ENCODE measurements at places on chromosomes 3 and 15. TPM values are rescaled to one million over a fixed set of nuclear protein-coding genes. Genes with fewer than 3 reads are reported as not detected.
A peak's percentile ranks its signal among the peaks of the same experiment; 100 is the strongest.

GRCh38 chr15:89329329-89330084 lies 5.1 kb downstream of the POLG start:
- no peak overlapping the region for H3K4me3 ChIP-seq
- DNase-seq = peak; percentile 56
- H3K4me1 ChIP-seq = peaks cover 27% of the 10 kb centered on the region
- H3K36me3 ChIP-seq = peaks cover 85% of the 10 kb centered on the region
- H3K27ac ChIP-seq = no peak overlapping the region

DNA sequence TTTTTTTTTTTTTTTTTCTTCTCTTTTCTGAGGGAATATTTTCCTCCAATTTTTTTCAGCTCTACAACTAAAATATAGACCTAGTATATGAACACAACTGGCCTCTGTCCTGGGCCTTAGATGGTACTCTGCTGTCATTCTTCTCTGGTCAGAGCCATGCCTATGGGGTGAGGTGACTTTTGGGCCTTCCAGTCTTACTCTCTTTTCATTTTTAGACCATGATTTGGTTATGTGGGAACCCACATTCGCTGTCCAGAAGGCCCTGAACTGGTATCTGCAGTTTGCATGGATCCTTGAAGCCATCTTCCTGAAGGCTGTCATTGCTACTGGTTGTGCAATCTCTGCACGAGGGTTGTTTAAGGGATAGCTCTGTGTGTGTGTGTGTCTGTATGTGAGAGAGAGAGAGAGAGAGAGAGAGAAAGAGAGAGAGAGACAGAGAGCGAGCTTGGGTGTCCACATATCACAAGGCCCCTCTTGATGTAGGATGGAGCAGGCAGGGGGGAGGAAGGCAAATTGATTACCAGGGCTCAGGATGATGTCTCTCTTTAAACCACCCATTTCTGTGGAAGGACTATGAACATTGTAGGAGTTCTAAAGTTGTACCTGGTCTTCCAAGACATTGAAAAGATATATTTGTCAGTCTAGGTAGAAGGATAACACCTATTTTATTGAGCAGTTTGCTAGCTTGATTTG lies 6.9 kb downstream of the TGFBR2 start:
- H3K27ac ChIP-seq = no peak overlapping the region
- H3K36me3 ChIP-seq = no peaks in the 10 kb centered on the region
- peaks cover 51% of the 10 kb centered on the region for H3K4me1 ChIP-seq
- no peak for DNase-seq
- H3K4me3 ChIP-seq = no peak overlapping the region

DNA sequence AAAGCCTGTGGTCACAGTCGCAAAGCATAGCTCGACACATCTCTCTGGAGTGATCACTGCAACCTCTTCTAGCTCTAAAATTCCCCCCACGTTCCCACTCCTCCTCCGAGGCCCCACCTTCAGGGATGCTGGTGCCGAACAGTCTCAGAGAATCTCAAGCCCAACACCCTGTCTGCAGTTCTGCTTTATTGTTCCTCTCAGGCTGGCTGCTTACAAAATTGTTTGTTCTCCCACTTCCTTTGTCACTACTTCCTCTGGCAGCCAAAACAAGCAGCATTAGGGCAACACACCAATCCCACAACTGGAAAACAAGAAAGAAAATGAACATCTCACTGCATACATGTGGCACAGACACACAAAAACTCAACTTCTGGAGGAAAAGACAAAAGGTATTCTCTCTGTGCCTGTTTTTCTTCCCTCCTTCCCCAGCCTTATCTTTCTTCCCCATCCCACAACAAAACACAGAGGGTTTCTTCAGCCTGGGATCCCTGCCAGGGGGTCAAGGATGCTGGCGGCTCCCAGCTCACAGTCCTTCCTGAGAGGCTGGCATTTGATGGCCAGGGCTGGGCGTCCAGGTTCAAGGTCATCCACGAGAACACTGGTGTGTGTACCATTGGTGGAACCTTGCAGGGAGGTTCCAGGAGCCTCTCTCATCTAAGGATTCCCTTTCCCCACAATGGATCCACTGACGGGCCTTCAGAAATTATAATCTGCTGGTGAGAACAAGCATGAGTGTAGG lies 108.4 kb downstream of the TMCO5A start:
- H3K4me3 ChIP-seq = no peak overlapping the region
- no peaks in the 10 kb centered on the region for H3K36me3 ChIP-seq
- no peak for DNase-seq
- no peak overlapping the region for H3K27ac ChIP-seq
- H3K27me3 ChIP-seq = no peaks in the 10 kb centered on the region

GRCh38 chr15:69585937-69586336 lies 133.3 kb downstream of the RPLP1 start:
- H3K4me3 ChIP-seq = no peak overlapping the region
- no peak overlapping the region for H3K27ac ChIP-seq
- H3K27me3 ChIP-seq = peaks cover 33% of the 10 kb centered on the region
- DNase-seq = no peak
- no peaks in the 10 kb centered on the region for H3K36me3 ChIP-seq

GRCh38 chr3:149848688-149849087 lies 35.7 kb downstream of the RNF13 start:
- no peak for DNase-seq
- H3K27me3 ChIP-seq = no peaks in the 10 kb centered on the region
- H3K4me3 ChIP-seq = no peak overlapping the region
- no peak overlapping the region for H3K27ac ChIP-seq
- no peaks in the 10 kb centered on the region for H3K36me3 ChIP-seq
- H3K4me1 ChIP-seq = no peaks in the 10 kb centered on the region

- no peak for DNase-seq
- H3K36me3 ChIP-seq = no peaks in the 10 kb centered on the region
- H3K4me3 ChIP-seq = no peak overlapping the region
- no peak overlapping the region for H3K27ac ChIP-seq
- H3K4me1 ChIP-seq = no peaks in the 10 kb centered on the region
Observed at GRCh38 chr3:19668163-19668562, 265.9 kb downstream of the EFHB start.

DNA sequence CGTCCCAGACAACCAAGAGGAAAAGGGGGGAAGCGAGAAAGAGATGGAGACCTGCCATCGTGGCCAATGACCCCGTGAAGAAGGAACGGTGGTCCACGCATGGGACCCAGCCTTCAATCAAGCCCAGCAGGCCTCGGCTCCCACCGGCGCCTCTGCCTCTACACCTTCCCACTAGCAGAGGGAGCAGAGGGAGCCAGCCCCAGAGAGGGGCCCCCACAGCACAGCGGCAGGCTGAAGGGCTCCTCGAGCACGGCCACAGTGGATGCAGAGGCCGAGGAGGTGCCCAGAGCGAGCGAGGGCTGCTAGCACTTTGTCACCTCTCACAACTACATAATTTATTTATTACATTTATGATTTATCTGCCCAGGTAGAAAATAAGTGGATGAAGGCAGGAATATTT lies 68.4 kb upstream of the TOPAZ1 start:
- no peak overlapping the region for H3K27ac ChIP-seq
- no peaks in the 10 kb centered on the region for H3K36me3 ChIP-seq
- DNase-seq = no peak
- no peaks in the 10 kb centered on the region for H3K4me1 ChIP-seq
- H3K27me3 ChIP-seq = peaks cover 9% of the 10 kb centered on the region

DNA sequence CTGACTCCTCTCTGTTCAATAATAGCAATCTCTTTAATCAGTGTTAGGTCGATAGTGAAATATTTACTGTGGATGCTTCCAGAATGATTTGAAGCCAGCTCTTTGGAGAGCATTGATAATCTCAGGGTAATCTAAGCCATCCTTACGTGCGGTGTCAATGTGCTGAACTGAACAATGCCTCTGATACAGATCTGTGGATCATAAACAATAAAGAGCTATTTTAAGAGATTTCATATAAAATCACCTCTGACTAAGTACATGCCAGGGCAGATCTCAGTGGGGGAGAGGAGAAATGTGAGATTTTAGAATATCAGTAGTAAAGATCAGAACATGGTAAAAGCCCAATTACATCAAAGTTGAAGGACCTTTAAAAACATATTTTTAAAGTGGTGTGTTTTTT lies 319.3 kb upstream of the GBE1 start:
- DNase-seq = no peak
- H3K27me3 ChIP-seq = no peaks in the 10 kb centered on the region
- peaks cover 12% of the 10 kb centered on the region for H3K4me1 ChIP-seq
- H3K27ac ChIP-seq = peak overlapping the region; percentile 5

DNA sequence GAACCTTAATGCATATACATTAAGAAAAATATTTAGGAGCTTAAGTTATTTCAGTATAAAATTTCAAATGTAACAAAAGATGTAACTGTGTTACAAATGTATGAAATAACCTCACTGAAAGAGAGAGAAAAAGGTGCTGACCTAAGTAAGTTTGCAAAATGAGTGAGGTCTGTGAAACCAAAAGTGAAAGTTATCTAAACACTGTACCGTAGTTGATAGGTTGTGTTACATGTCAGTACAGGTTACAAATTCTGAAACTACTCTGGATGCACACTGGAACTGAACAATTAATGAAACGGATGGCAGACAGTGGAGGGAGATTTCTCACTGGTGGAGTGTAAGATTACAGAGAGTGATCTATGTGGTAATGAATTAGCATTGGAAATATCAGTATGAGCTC lies 420.7 kb downstream of the ZNF385D start:
- no peaks in the 10 kb centered on the region for H3K4me1 ChIP-seq
- no peak overlapping the region for H3K4me3 ChIP-seq
- H3K27me3 ChIP-seq = no peaks in the 10 kb centered on the region
- no peaks in the 10 kb centered on the region for H3K36me3 ChIP-seq

DNA sequence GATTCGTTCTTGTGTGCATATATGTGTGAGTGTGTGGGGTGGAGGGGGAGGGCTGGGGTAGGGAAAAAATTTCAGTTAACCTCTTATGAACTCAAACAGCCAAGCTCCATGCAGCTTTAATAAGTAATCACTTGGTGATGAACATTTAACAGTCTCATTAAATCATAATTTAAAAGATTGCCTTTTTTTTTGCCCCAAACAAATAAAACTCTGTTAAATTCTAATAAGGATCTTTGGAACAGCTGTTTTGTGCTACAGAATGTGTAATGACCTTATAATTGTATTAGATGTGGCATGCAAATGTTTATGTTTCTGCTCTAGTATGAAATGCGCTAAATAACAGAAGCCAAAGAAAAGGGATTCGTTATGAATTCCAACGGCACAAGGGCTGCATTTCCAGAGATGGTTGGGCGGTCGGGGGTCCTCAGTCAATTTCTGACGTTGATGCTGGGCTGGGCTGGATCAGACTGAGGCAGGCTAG lies 80.0 kb upstream of the RORA start:
- no peaks in the 10 kb centered on the region for H3K27me3 ChIP-seq
- DNase-seq = no peak
- no peak overlapping the region for H3K27ac ChIP-seq
- no peaks in the 10 kb centered on the region for H3K4me1 ChIP-seq
- H3K36me3 ChIP-seq = no peaks in the 10 kb centered on the region

DNA sequence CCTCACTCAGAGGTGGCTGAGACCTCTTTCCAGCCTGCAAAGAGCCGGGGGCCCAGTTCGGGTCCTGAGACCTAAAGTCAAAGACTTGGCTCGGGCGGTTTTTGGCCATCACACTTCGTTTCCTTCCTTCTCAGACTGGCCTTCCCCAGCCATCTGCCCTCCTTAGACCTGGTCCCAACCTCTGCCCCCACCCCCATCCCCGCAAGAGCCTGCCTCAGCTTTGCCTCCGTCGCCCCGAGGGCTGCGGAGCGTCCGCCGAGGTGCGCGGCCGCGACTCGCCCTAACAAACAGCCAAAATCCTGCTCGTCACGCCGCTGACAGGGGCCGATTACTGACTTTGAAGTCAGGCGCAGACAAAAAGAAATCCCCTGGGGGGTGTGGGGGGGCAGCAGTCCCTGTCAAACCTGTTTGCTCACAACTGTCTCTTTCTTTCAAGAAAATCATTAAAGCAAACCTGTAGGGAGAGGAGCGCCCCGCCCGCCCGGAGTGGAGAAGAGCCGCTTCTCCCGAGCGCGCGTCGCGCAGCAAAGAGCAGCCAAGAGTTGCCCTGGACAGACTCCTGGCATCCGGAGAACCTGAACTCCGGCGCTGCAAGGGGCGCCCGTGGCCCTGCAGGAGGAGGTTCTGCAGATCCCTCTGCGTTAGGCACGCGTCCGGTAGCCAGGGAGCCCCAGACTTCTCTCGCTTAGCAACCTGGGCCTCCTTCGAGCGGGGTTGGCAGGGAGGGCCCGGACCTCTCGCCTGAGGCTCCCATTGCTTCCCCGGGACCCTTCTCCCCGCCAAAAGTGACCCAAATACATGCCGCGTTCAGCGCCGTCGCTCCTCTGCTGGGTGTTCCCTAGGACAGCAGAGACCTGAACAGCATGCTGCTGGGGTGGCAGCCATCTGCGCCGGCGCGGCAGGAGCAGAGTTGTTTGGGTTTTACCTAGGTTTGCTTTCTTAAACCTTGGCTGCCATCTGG lies 4.5 kb downstream of the SOX14 start:
- peaks cover 96% of the 10 kb centered on the region for H3K27me3 ChIP-seq
- H3K4me3 ChIP-seq = peak overlapping the region; percentile 61
- H3K36me3 ChIP-seq = no peaks in the 10 kb centered on the region

DNA sequence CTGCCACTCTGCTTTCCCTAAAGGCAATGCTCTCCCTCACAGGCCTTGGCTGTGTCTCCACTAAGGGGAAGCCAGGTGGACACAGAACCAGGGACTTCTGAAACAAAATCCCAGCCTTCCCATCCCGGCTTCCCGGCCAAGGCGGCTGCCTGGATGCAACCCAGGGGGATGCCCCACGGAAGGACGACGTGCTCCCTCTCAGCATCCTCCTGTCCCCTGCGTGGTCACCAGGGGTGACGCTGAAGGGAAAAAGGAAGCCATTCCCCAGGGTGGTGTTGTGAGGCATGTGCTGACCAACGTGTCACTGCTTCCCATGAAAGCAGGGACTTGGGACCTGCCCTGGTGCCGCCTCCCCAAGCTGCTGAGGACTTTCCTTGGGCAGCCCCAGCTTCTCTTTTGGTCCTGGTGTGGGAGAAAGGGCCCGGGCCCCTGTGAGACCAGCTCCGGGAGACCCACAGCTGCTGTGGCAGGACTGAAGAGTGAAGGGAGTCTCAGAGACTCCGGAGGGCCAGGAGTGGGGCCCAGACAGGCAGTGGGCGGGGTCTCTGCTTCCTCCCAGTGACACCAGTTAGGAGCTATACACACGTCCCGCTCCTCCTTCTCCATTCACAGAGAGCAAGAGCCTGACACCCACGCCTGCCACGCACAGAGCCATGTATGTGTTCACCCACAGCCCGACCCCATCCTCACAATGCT lies 139.2 kb downstream of the NUP210 start:
- no peak for DNase-seq
- no peak overlapping the region for H3K27ac ChIP-seq
- peaks cover 50% of the 10 kb centered on the region for H3K27me3 ChIP-seq
- no peaks in the 10 kb centered on the region for H3K36me3 ChIP-seq

GRCh38 chr3:158668506-158668905 lies 3.9 kb downstream of the LXN start:
- peak overlapping the region; percentile 78 for H3K27ac ChIP-seq
- no peaks in the 10 kb centered on the region for H3K27me3 ChIP-seq
- no peak overlapping the region for H3K4me3 ChIP-seq

Gene DOCK3
- total RNA-seq = 0.36 TPM

Gene ADGRG7
- not detected for total RNA-seq

Gene ADCY5
- total RNA-seq = 0.59 TPM

Gene KNG1
- total RNA-seq = not detected

Gene FOXL2
- total RNA-seq = under 0.01 TPM

Gene MAPKBP1
- 25.6 TPM for total RNA-seq
